Stimulated activated CD8-positive, alpha-beta memory T cell treated with anti-CD3 and anti-CD28 coated beads, Interleukin-4, amount 100 ng/mL, for 48 hours (primary cell): ENCODE measurements at places on chromosomes 1 and 21.

DNA sequence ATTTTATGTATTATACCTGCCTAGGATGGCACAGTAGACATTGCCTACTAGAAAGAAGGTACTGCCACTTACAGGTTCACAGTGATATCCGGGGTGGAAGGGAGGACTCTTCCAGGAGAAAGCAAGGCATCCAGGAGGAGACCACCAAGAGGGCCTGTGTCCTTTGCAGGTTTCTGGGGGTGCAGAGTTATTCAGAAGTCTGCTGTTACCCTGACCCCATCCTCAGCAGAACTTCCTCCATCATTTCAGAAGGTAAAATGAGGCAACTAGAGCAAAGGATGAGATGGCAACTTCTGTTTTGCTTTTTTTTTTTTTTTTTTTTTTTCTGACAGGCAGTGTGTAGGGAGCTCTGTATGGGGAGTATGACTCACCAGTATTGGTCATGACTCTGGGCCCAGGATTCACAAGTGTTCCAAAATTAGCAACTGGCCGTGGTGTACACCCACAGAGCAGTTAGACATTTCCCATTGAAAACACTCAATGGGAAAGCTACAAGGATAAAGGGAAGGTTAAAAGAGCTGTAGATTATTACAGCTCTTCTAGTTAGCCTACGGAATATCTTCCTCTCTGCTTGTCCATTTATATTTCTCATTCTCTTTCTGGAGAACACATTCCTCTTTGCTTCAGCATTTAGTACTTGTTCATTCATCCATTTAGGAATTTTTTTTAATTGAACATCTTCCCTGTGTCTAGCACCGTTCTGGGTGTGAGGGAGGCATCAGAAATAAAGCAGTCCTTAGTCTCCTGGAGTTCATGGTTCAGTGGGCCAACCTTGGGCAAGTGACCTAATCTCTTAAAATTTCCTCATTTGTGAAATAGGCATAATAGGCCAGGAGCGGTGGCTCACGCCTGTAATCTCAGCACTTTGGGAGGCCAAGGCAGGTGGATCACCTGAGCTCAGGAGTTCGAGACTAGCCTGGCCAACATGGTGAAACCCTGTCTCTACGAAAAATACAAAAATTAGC is 50.5 kb upstream of the PPP2R5A start:
- peak; percentile 42 for DNase-seq

DNA sequence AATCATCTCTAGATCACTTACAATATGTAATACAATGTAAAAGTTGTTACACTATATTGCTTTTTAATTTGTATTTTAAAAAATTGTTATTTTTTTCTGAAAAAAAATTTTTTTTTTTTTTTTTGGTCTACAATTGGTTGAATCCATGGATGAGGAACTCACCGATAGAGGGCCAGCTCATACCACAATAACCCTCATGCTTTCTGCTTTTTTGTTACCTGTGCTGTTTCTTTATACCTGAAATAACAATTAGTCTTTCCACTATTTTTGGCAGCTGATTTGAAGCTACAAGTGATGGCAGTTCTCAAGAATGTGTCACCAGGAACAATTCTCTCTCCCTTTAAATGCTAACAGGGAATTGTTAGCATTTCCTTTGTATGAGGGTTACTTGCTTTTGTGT is 12.0 kb downstream of the SMG7 start:
- no peak for DNase-seq

GRCh38 chr1:23100074-23100748 is 68.4 kb downstream of the LUZP1 start:
- DNase-seq, result peak; percentile 57

DNA sequence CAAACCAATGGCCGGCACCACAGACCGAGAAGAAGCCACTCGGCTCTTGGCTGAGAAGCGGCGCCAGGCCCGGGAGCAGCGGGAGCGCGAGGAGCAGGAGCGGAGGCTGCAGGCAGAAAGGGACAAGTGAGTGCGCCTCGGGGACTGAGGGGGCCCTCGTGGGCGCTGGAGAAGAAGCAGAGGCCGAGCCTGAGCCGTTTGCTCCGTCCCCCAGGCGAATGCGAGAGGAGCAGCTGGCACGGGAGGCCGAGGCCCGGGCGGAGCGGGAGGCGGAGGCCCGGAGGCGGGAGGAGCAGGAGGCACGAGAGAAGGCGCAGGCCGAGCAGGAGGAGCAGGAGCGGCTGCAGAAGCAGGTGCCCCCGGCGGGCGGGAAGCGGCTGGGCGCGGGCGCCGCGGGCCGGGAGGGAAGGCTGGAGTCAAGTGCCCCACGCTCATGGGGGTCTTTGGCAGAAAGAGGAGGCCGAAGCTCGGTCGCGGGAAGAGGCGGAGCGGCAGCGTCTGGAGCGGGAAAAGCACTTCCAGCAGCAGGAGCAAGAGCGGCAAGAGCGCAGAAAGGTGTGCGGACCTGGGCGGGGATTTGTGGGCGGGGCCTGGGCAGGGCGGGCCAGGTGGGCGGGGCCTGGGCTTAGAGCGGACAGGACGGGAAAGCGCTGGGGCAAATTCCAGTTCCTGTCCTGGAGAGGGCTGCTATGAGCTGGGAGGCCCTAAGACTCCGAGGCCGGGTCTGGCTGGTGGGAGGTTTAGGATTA is 22.7 kb downstream of the MAP7D1 start:
- DNase-seq, result no peak

GRCh38 chr21:32338209-32338921 is 39.7 kb downstream of the MRAP start:
- DNase-seq, result peak; percentile 0

DNA sequence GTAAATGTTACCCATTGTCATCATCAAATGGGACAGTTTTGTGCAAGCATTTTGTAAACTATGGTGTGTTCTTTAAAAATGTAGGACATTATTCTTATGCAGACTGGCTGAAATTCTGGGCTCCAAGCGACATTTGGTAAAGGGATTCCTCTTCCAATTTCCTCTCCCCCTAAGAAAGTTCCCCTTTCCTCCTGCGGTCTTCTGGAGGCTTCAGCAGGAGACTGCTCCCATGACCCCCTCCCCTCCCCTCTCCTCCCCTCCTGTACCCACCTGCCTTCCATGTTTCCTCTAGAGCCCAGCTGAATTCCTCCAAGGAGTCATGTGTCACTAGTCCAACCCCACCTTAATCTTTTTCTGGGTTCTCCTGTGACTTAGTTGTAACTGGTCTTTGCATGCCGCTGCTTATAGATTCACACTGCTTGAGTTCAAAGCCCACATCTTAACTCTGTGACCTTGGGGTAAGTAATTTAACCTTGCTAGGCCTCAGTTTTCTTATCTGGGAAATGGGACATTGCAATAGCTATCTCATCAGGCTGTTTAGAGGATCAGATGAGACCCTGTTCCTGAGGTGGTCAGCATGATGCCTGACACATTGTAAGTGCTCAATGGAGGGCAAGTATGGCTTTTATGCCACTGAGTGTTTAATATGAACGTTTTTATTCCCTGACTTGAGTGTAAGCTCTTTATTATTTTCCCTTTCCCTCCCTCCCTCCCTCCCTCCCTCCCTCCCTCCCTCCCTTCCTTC is 69.9 kb upstream of the WDR26 start:
- DNase-seq, result no peak

DNA sequence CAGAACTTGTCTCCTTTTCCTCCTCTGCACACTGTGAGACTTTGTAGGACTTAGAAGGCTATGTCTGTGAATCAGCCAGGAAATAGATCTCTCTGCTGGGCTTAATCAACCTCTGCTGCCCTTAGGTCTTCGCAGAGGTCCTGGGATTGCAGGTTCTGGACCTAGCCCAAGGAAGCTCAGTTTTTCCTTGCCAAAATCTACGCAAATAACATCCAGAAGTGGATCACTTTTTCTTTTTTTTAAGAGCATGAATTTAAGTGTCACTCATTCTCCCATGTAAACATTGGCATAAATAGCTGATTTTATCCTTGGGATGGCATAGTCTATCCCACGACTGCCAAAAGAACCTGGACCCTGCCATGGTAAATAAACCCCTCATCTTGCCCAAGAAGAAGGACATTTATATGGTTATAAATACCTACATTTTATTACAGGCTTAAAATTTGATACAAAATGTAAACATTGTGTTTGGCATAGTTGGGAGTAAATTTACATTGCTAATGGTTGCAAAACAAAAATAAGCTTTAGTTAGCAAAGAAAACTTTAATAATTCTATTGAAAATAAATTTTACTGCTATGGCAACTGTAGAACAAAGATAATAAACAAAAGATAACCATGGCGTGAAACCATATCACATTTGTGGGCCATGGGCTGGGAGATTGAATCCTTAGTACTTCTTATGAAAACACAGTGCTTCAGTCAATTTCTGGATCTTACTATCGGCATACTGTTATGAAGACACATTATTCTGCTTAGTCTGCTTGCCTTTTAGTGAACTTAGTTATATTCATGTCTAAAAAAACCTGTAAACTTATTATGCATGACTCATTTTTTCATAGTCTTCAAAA is 24.5 kb upstream of the DISC1 start:
- no peak for DNase-seq

GRCh38 chr1:17540255-17541001 is 930 bp downstream of the ARHGEF10L start:
- no peak for DNase-seq

GRCh38 chr1:233505130-233505529 is 108.8 kb upstream of the KCNK1 start:
- DNase-seq, result no peak

DNA sequence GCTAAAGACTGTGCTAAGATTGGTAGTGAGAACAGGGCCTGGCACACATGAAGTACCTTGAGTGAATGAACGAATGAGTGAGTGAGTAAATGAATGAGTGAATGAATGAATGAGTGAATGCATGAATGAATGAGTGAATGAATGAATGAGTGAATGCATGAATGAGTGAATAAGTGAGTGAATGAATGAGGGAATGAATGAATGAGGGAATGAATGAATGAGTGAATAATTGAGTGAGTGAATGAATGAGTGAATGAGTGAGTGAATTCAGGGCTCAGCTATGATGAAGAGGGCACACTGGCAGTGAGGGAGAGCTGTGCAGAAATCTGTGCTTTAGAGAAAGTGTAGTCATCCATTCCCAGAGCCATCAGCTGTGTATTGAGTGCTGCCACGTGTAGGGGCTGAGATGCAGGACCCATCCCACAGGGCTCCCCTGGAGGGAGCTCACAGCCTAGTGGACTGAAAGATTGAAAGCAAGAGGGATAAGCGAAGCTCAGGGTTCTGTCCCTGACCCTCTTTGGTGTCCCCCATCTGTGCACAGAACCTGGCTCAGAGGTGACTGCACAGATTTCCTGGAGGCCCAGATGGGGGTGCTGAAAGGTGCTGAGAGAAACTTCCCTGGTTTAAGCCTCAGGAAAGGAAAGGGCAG is 217.9 kb upstream of the VAMP3 start:
- DNase-seq, result no peak

DNA sequence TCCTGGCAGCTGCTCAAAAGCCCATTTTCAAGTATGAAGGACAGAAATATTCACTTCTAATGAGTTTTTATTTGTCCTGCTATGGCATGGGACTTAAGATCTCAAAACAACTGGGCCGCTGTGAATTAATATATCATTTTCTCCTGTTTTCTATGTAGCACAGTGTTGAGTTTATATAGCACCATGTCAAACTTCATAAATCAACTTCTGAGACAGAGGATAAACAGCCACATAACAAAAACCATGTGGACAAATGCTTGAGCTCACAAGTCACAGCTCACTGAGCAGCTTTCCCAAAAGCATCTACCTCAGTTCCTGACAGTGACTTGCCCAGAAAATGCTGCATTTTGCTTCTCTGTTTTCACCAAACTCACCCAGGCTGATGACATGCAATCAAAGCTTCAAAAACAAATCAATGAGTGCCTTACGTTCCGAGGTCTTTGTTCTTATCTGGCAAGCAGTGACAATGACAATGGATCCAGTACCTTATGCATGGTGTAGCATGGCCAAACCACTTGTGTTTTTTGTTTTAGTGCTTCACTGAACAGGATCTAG is 722.6 kb downstream of the LRRIQ3 start:
- no peak for DNase-seq

GRCh38 chr1:15524021-15524282 is at the start of gene CASP9:
TSS of gene CASP9 (minus strand) at chr1:15524215. CDS start at chr1:15524200, 15 bp downstream.
- no peak for DNase-seq

DNA sequence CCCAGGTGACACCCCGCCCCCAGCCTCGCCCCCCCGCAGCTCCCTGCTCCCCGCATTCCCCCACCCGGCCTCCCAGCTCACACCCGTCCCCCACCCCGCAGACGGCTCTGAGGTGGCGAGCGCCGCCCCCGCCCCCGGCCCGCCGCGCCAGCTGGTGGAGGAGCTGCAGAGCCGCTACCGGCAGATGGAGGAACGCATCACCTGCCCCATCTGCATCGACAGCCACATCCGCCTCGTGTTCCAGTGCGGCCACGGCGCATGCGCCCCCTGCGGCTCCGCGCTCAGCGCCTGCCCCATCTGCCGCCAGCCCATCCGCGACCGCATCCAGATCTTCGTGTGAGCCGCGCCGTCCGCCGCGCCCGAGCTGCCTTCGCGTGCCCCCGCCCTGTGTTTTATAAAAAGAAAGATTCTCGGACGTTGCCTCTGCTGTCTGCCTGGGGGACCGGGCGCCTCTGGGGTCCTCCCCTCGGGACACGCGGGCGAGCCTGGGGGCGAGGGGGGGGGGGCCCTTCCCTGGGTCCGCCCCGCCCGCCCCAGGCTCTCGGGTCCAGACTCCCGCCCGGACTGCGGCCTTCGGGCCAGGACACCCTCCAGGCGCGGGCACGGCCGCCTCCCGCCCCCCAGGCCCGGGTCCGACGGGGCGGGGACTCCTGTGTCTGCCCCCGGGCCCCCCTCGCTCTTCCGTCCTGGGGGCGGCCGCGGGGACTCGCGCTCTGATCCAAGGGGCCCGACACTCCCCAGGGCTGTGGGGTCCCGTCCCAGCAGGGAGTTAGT is 1.6 kb upstream of the MMP23B start:
- peak; percentile 93 for DNase-seq

GRCh38 chr1:156033011-156033410 is 12.3 kb upstream of the SSR2 start:
- DNase-seq, result no peak

GRCh38 chr21:41716751-41717150 is 50.1 kb downstream of the RIPK4 start:
- DNase-seq, result no peak

- no peak for DNase-seq
Measured at GRCh38 chr1:44499306-44499705, 94.3 kb downstream of the RNF220 start.

- no peak for DNase-seq
Measured at GRCh38 chr1:203278082-203278884, 27.0 kb upstream of the BTG2 start.

DNA sequence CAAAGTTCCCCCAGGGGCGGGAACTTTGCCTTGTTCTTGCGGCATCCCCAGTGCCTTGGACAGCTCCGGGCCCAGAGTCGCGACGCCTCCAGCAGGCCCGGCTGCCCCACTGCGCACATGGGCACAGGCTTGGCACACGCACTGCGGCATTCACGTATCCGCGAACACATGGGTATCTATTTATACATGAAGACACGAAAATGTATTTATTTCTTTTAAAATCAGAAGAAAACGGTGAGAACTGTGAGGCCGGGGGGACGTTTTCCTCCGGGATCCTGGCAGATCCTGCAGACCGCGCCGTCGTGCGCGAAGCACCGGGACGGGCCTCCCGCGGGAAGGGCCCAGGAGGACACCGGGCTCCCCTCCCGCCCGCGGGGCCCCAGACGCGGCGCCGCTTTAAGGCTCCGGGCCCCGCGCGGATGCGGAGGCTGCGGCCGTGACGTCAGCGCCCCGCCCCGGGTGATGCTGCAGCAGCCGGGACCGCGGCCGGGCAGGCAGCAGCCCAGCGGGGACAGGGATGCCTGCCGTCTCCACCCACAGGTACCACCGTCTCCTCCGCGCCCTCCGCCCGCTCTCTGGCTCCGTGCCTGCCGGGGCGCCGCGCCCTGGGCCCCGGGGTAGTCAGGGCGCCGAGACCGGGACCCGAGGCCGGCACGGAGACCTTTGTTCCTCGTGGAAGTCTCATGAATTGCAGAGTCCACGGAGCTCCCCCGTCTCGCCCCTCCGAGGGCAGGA is at the start of gene SLC45A1:
Gene SLC45A1 (plus strand): TSS at position 468 of the 735 bp plus-strand sequence. CDS start 6,216 bp downstream, outside the sequence.
- DNase-seq, result peak; percentile 86
